ENCODE measurements at places on chromosomes 12 and 14. TPM values are rescaled to one million over a fixed set of nuclear protein-coding genes. Genes with fewer than 3 reads are reported as not detected.

The SUSD6 gene
- 80.1 TPM for total RNA-seq

The ADCK1 gene
- 7.4 TPM for total RNA-seq

The BAZ1A gene
- total RNA-seq, result 43.5 TPM

The TMCC3 gene
- 9.7 TPM for total RNA-seq

The SYNE3 gene
- total RNA-seq, result 22.4 TPM

The ATG2B gene
- total RNA-seq, result 22.4 TPM

The KCNA5 gene
- 1.5 TPM for total RNA-seq

The SOAT2 gene
- not detected for total RNA-seq

The STAC3 gene
- total RNA-seq, result 8.7 TPM

The CLEC2D gene
- 13.9 TPM for total RNA-seq

The TMTC2 gene
- total RNA-seq, result 31.4 TPM

The RND1 gene
- 5.9 TPM for total RNA-seq

The IL23A gene
- total RNA-seq, result 0.56 TPM

The PIWIL1 gene
- not detected for total RNA-seq

The CABP1 gene
- total RNA-seq, result 0.30 TPM

The CCDC38 gene
- 0.24 TPM for total RNA-seq

The RIMKLB gene
- 30.5 TPM for total RNA-seq

The COQ5 gene
- total RNA-seq, result 24.1 TPM

The SERPINA6 gene
- 1.1 TPM for total RNA-seq

The MIP gene
- total RNA-seq, result not detected

The SLC7A7 gene
- total RNA-seq, result 157 TPM

The EEA1 gene
- total RNA-seq, result 33.5 TPM

The YLPM1 gene
- 58.0 TPM for total RNA-seq
